ENCODE measurements at places on chromosomes 1 and 21.
A peak's percentile ranks its signal among the peaks of the same experiment; 100 is the strongest.

GRCh38 chr1:150479370-150479769 is 7.8 kb upstream of the TARS2 start:
- no peak for DNase-seq

- no peak for DNase-seq
These were observed 32.1 kb downstream of the SH3BP5L start for GRCh38 chr1:248793592-248793991.

GRCh38 chr1:234772345-234773147 is 162.6 kb upstream of the IRF2BP2 start:
- peak; percentile 93 for DNase-seq

GRCh38 chr1:100622037-100622436 is 84.1 kb downstream of the GPR88 start:
- DNase-seq = no peak

DNA sequence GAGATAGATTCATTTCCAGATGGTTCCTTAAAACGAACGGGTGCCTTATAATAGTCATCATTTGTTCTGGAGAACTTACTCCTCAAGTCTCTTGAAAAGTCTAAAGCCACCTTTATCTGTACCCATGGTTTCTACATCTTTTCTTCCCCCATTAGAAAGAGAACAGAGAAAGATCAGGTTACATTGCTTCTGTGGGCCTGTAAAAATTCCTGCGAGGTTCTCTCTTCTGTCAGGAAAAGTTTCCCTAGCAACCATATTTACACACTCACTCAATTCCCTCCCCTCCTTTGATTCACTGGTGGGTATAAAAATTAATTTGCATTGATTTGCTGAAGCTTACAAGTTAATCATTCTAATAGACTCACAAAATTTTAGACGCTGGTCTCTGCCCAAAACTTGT is 6.7 kb downstream of the PHC2 start:
- no peak for DNase-seq

DNA sequence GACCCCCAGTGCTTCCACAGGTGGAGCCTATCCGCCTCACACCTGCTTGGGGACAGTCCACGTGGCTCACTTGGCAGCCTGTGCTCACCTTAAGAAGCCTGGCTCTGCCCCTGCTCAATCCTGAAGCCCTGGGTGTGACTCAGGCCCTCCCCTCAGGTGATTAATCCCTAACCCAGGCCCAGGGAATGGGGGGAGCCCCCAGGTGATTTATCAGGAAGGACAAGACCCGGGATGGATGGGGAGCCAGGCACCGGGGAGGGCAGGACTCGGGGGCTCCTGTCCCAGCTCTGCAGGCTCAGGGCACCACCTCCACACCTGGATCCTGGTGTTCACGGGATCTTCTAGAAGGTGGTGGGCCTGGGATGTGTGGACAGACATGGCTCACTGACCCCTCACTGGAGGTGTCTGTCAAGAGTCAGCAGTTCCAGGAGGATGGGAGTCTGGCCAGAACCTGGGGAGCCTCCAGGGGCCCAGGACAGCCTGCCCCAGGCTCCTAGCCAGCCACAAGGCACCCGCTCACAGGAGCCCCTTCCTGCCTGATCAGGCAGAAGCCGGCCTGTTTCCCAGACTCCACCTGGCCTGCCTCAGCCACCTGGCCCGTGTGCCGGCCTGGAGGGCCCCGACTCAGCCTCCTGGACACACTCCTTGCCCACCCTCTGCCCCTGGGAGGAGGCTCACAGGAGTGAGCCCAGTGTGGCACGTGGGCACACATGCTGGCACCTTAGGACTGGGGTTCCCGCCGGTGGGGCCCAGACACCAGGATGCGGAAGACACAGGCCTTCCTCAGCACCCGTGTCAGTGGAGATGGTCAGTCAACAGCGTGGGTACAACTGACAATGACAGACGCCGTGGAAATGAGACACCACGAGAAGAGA is 38.6 kb upstream of the COL6A1 start:
- no peak for DNase-seq

GRCh38 chr1:230899841-230900251 is 31.5 kb upstream of the C1orf198 start:
- no peak for DNase-seq

DNA sequence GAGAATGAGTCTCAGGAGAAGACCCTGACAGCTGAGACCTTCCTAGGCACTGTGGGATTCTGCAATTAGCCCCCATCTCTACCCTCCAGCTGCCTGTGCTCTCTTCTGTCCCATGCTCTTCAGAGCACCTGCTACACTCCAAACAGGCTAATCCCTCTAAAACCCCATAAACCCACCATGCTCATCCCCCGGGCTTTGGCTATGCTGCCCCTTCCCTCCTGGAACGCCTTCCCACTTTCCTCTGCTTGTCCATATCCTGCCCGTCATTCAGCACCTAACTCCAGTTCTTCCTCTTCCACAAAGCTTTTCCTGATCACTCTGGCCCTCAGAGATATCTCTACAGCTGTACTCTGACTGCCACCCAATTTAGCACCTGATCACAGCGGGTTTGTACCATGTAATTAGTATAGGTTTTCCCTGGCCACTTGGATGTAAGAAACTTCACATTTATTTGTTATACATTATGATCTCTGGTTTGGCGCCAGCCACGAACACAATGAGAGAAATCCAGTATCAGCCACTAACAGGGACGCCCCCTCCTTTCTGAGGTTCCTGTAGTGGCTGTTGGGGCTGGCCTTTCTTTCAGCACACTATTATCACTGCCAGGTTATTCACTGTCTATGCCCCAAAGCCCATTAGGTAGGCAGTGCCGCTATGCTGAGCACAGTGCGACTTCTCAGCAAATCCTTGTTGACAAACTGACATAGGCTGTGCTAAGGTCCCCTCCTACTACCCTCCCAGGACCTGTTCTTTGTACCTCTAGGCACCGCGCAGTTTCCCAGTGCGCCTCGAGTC is 45.1 kb downstream of the CDC7 start:
- DNase-seq = no peak

DNA sequence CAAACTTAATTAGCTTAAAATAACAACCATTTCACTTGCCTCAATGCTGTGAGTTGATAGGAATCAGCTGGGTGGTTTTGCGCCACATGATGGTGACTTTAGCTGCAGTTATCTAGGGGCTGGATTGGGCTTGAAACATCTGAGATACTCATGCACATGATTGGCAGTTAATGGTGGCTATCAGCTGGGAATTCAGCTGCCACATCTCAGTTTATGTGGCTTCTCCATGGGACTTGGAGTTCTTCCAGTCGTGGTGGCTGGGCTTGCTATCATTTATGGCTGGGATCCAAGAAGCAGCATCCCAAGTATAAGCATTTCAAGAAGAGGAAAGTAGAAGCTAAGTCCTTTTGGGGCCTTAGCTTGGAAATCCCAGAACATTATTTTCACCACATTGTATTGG is 36.4 kb downstream of the PDC start:
- DNase-seq = no peak

GRCh38 chr1:20685741-20686140 is 24.6 kb upstream of the DDOST start:
- no peak for DNase-seq

- no peak for DNase-seq
These were observed 18.1 kb downstream of the KIAA0040 start for GRCh38 chr1:175174309-175175102.

DNA sequence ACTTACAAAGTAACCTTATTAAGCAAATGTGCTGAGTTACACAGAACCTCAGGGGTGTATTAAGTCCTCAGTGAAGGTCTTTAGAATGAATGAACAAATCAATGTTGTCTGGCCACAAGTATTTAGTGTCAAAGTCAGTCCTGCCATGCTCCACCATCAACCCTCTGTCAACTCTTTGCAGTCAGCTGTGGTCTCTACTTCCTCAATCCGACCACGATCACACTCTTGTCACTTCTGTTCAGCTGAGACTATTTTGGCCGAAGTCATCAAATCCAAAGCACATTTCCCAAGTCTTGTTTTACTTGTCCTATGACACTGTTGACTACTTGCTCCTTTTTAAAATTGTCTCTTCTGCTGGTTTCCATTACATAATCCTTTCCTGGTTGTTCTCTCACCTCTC is 173.5 kb downstream of the ST6GALNAC5 start:
- DNase-seq = no peak

DNA sequence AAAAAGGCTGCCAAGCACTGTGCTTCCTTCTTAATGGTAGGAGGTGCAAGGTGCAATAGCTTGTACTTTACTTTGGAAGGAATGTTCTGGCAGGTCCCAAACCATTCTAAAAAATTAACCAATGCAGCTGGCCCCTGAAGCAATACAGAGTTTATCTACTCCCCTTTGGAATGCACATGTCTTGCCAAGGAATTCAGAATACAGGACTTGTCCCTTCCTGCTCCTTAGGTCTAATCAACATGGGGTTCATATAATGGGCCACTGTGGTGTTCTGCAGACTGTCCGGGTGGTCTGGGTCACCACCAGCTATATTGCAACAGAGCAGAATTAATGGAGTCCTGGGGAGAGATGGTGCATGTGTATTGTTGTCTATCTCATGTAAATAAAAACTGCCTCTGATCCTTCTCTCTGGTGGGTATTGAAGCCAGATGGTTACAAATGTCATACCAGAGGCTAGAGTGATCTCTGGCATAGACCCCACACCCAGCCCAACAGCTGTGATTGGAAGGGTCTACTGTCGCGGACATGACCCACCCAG is 112.8 kb downstream of the RIPK4 start:
- DNase-seq = no peak

DNA sequence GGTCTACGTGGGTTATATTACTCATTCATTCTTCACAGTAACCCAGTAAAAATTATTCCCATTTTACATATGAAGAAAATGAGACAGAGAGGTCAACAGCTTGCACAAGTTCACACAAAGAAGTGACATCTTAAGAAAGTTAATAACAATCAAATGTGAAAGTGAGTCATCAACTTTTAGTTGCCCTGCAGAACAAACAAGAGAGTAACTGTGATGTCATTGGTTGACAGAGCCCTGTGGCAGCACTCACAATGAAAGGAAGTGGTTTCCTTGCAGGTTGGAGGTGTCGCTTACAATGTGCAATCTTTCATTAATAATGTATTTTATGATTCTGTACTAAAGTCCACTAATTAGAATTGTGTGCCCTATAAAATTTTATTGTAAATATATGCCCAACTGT is 369.6 kb downstream of the RYR2 start:
- DNase-seq = no peak

- DNase-seq = no peak
These were observed 706.0 kb upstream of the ZP4 start for GRCh38 chr1:238596703-238597102.

GRCh38 chr21:30758306-30758705 is 3.1 kb upstream of the KRTAP21-1 start:
- no peak for DNase-seq

- DNase-seq = no peak
These were observed at the start of gene CAPN9 for GRCh38 chr1:230747127-230747730. CAPN9 (plus strand) TSS chr1:230747388; CDS start chr1:230747497, 109 bp downstream.

DNA sequence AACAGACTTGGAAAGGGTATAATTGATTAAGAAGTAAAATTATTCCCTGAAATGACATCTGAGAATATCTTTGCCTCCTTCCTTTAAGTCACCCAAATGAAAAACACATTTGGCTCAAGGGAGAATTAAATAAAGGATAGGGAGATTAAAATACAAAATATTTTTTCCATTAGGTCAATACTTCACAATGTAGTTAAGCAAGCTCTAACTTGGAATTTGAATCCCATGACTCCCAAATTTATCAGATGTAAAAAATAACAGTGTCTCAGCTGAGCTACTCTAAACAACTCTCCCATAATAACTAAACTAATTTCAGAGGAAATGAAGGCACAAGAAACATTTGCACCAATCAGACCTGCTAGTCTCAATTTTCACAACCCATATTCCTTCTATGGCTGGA is 6.5 kb upstream of the NMNAT2 start:
- no peak for DNase-seq

- no peak for DNase-seq
These were observed 128.5 kb downstream of the RHOU start for GRCh38 chr1:228863776-228864175.

GRCh38 chr21:33212159-33212851 is 17.4 kb upstream of the IFNAR2 start:
- DNase-seq = peak; percentile 70

DNA sequence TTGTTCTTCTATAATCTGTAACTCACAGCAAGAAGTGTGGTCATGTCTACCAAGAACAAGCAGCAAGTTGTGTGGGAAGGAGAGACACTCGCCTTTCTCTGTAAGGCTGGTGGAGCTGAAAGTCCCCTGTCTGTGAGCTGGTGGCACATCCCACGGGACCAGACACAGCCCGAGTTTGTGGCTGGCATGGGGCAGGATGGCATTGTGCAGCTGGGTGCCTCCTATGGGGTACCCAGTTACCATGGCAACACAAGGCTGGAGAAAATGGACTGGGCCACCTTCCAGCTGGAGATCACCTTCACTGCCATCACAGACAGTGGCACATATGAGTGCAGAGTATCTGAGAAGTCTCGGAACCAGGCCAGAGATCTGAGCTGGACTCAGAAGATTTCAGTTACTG is 15.5 kb downstream of the CD101 start:
- no peak for DNase-seq

DNA sequence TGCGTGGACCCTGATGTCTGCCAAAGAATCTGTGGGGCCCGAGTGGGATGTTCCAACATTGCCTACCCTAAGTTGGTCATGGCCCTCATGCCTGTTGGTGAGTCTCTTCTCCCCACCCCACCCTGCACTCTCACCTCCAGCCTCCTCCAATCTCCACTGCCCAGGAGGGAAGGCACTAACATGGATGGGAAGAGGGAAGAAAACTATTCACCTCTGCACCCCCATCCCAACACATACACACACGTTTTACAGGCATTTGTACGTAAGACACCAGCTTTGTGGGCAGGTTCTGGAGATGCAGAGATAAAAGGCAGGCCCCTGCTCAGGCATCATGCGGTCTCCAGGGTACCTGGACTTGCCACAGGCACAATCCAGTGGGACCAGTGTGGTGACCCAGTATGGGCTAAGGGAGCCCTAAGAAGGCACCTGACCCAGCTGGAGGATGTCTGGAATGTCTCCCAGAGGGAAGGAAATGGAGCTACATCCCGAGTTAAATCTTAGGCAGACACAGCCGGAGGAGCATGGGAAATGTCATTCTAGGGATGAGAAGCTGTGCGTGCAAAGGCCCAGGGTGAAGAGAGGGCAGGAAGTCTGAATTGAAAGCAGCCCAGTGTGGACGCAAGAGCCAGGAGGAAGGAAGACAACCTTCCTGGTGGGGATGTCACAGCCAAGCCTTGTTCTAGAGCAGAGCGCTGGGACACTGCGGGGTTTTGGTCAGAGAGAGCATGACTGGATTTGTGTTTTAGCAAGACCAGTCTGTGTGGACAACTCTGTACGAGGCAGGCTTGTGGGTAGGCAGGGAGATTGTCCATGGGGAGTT is 11.4 kb downstream of the SLC5A9 start:
- no peak for DNase-seq

DNA sequence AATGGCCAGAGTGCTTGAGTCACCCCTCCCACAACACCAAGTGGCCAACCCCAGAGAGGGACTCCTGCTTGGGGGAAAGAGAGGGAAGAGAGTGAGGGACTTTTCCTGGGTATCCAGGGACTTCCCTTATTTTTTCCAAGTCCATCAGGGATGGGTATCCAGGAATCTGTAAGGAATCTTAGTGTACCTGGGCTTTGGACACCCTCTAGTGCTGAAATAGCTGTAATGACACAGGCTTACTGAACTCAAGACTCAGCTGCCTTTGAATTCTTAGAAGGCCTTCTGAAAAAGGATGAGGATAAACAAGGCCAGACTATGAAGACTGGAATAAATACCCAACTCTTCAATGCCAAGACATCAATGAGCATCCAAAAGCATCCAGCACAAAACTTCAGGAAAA is 12.0 kb downstream of the TSHB start:
- DNase-seq = no peak

Data from KBM-7 (cell line).